Stimulated activated CD4-positive, alpha-beta T cell treated with anti-CD3 and anti-CD28 coated beads, Interleukin-4, amount 100 ng/mL, for 48 hours (primary cell): ENCODE measurements at places on chromosomes 12 and 14.

DNA sequence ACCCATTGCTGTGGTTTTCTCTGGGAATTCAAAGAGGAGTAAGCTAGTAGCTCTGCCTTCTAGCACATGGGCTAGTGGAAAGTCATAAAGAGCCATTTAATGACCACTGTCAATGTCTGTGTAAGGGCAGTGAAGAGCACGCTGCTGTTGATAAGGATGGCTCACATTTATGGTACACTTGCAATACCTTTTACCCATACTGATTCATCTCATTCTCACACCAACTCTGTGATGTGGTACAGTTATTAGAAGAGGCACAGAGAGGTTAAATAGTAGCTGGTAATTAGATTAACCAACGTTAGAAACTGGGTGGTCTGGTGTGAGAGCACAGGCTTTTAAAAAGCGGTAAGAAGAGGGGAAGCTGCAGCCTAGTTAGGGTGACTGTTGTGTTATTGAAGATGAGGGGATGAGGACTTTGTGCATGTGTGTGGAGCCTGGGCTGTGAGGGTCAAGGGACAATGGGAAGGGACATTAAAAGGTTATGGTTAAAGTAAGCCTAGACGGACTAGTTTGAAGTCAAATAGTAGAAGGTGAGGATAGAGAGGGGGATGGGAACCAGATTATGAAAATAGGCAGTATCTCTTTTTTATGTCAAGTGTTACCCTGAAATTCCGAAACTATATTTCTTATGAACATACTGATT lies 25.2 kb downstream of the RASSF3 start:
- DNase-seq: no peak

- peak; percentile 75 for DNase-seq
These were observed 148.7 kb downstream of the SMOC1 start for GRCh38 chr14:70027785-70028428.

DNA sequence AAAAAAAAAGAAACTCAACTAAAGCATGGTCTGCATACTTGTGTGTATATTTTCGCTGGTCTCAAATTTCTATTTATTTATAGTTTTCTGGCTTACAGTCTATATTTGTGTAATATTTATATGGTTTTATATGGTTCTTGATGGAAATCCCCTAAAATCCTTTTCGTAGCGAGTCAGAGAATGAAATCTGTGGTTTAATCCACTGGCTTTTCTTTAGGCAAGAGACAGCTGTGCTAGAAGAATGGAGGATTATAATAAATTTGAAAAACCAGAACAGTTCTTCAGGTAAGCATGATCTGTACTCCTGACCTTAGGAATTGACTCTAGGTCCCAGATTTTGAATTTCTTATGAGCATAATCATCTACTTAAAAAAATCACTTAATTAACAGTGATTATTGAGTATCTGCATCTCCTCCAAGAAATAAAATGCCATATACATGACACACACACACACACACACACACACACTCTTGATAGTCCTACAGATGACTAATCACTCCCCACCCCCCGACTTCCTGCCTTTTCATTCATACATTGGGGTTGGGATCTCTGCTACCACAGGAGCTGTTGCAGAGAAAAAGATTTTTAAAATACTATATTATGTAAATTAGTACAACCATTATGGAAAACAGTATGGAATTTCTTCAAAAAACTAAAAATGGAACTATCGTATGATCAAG lies 113.4 kb downstream of the CRADD start:
- no peak for DNase-seq

GRCh38 chr12:48442179-48442847 lies 30.0 kb upstream of the ANP32D start:
- no peak for DNase-seq

DNA sequence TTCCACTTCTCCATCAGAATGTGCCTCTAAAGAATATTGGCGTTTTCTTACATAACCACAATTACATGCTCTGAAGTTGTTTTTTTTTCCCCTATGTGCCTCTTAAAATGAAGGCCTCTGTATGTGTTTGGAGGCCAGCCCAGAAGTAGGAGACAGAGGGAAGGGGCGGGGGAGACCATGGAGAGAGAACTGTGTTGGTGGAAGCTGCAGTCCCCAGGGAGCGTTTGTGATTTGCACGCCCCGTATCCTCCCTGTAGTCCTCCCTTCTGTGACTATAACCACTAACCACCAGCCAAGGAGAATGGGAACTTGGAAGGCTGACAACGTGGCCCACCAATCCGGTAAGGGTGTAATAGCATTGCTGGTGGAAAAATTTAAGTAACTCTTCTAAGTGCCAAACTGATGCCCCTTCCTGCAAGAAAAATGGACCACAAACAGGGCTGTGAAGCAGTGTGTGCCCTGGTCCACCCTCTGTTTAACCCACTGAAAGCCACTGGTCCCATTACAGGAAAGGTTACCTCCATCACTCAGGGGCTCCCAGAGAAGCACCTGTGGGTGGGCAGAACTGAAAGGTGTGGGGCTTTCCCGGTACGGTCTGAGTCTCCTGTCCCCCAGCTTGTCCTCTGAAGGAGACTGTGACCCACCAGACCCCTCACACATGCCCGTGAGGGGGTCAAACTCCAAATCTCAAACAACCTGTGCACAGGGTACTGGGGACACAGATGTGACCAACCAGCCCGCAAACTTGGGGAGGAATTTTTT lies 36.8 kb downstream of the CCDC88C start:
- DNase-seq: no peak

DNA sequence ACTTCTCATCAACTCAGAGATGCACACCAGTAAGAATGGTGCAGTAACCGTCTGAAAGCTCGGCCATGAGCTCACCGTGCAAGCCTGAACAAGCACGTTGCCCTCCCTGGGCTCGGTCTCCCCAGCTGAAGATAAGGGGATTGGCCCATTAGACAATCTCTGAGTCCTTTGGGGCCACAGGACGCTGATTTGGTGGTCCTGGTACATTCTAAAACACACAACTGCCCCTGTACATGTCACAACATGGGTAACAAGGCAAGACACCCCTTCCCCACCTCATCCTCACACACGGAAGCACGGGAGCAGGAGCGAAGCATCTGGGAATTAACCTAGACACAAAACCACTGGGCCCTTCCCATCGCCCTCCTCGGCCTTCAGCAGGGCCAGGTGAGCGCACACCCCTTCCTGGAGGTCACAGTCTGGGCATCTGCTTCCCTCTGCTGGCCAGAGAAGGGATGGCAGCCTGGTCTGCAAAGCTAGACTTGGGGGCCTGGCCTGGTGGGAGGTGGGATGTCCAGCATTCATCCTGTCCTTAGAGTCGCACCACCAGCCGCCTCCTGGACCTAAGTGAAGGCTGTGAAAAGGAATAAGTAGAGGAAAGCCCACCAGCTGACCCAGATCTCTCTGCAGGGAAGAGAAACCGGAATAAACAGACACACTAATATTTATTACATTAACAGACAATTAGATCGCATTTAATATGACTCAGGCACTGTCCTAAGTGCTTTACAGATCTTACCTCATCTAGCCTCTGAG lies 18.9 kb upstream of the SMUG1 start:
- DNase-seq: peak; percentile 77

DNA sequence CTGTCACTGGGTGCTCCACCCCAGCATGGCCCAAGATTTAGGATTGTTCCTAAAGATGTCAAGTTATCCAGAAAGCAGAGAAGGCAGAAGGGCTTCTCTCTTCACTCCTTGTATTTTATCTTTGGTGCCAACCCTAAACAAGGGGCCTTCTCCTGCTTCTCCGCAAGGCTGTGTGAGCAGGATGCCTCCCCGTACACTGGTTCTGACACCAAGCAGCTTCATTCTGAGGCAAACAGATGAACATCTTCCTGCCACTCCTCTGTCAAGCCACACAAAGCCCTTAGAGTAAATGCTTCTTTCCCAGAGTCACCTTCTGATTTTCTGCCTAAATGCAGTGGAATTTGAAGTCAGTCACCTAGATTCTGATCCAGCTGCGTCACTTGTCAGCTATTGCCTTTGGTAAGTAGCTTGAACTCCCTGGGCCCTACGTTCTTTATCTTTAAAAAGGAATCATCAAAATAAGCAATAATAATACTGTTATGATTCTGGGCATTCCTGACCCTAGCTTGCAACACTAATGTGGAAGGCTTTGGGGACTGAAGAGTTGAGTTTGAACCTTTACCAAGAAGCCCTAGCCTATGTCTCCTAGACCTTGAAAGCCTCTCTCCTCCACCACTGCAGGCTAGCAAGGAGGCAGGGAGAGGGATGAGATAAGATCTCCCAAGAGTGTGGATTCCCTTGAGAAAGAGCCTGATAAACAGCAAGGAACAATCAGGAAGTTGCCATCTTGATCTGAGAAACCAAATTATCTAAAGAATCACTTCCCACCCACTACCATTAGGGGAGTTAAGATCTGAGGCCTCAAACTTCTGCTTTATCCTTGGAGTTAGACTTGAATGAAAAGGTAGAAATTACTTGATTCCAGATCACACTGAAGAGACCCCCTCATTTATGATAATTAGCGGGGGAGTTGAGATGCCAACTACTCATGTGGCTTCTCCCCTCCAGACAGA lies 5.7 kb downstream of the KRT73 start:
- no peak for DNase-seq
